ENCODE measurements at places on chromosomes 6 and 20.

DNA sequence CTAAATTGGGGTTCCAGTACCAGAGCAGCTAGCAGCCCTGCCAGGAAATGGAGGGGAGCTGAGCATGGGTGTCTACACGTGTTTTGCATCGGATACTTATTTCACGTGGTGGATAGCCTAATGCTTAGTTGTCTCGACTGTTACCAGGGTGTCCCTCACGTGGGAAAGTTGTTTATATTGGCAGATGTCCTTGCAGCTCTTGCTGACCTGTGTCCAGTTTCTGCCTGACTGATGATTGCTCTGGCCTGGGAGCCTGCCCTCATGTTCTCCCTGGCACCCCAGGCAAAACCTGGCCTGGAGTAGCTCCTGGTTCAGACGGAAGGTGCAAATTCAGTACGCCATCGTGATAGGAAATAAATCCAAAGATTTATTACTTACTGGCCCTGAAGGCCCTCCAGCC is 11.8 kb upstream of the FERMT1 start:
- no peak for DNase-seq

- no peak for DNase-seq
These were observed 45.6 kb upstream of the STX16 start for GRCh38 chr20:58605292-58606065.

- peak; percentile 36 for DNase-seq
These were observed 1.2 kb downstream of the TGIF2 start for GRCh38 chr20:36574366-36575135.

GRCh38 chr6:43304361-43304760 is 4.3 kb downstream of the CRIP3 start:
- DNase-seq = no peak

- no peak for DNase-seq
These were observed 258.4 kb upstream of the MARCKS start for GRCh38 chr6:113598786-113599185.

All from GM19239 (cell line).